HT-29 (cell line): ENCODE measurements at places on chromosomes 12 and 14. TPM values are rescaled to one million over a fixed set of nuclear protein-coding genes. Genes with fewer than 3 reads are reported as not detected.
A peak's percentile ranks its signal among the peaks of the same experiment; 100 is the strongest.

DNA sequence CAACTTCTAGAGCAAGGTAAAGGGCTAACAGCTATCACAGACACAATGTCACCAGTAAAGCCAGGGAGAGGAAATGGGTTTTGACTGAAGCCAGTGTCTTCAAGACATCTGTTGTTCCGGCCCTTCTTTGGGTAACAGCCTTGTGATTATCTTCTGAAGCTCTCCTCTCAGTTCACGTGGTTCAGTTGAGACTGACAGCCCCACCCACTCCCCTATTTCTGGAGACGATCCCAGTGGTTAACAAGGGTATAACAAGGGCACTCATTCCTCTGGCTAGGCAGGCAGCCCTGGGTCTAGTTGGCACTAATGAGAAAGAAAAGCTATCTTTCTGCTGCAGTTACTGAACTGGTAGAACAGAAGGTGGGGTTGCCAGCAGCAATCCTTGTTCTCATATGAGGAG lies 6.9 kb downstream of the GNPTAB start:
- peak; percentile 58 for DNase-seq

TAPBPL gene
- 9.6 and 11.0 TPM in 2 replicates for total RNA-seq

GRCh38 chr12:76480796-76481195 lies 78.8 kb downstream of the OSBPL8 start:
- no peak for DNase-seq

PTGDR gene
- total RNA-seq: not detected in 2 replicates

GRCh38 chr12:45093051-45093450 lies 42.2 kb upstream of the DBX2 start:
- no peak for DNase-seq

IL22 gene
- total RNA-seq: not detected in 2 replicates

- DNase-seq: no peak
Observed at GRCh38 chr14:59254911-59255545, 66.6 kb downstream of the DAAM1 start.

GRCh38 chr14:61257469-61258057 lies 23.6 kb downstream of the TMEM30B start:
- no peak for DNase-seq

RHEBL1 gene
- total RNA-seq: 1.4 and 1.7 TPM in 2 replicates

- DNase-seq: no peak
Observed at GRCh38 chr12:1174659-1175058, 183.6 kb downstream of the ERC1 start.

EEA1 gene
- total RNA-seq: 3.2 and 3.4 TPM in 2 replicates

TPPP2 gene
- total RNA-seq: not detected in 2 replicates

DNA sequence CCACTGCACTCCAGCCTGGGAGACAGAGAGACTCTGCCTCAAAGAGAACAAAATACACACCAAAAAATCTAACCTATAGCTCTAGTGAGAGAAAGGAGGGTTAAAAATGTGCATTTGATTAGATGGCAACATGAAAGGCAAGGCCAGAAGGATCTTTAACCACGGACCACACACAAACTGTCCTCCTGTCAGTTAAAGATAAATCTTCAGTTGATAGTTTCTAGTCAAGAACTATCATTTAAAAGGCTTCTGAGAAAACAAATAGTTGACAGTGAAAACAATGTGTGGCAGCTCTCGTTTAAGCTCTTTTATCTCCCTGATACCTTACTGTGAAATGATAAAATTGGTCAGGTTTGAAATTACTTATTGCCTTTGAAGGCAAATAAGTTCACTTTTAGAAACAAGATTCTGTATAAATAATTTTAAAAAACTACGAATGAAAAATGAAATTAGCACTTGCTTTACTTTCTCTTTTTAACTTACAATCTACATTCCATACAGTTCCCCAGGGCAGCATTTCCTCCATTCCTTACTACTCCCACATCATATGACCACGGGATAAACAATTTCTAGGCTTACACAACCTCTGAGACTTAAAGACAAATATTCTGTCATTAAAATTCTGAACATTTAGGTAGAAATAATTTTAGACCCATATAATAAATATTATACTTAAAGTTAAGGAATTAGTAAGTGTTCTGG lies 71.4 kb upstream of the GNPNAT1 start:
- DNase-seq: peak; percentile 1

- DNase-seq: no peak
Observed at GRCh38 chr12:19125325-19125724, 4.2 kb upstream of the PLEKHA5 start.

GRCh38 chr12:102691773-102692555 lies 211.6 kb upstream of the IGF1 start:
- no peak for DNase-seq

- no peak for DNase-seq
Observed at GRCh38 chr12:67425394-67425793, 156.2 kb downstream of the CAND1 start.

GRCh38 chr12:111434680-111435338 lies 29.1 kb downstream of the SH2B3 start:
- DNase-seq: no peak

NYNRIN gene
- total RNA-seq: 21.3 and 25.1 TPM in 2 replicates

MYF5 gene
- not detected in 2 replicates for total RNA-seq

- DNase-seq: no peak
Observed at GRCh38 chr12:96773031-96773430, 134.0 kb upstream of the NEDD1 start.

DNA sequence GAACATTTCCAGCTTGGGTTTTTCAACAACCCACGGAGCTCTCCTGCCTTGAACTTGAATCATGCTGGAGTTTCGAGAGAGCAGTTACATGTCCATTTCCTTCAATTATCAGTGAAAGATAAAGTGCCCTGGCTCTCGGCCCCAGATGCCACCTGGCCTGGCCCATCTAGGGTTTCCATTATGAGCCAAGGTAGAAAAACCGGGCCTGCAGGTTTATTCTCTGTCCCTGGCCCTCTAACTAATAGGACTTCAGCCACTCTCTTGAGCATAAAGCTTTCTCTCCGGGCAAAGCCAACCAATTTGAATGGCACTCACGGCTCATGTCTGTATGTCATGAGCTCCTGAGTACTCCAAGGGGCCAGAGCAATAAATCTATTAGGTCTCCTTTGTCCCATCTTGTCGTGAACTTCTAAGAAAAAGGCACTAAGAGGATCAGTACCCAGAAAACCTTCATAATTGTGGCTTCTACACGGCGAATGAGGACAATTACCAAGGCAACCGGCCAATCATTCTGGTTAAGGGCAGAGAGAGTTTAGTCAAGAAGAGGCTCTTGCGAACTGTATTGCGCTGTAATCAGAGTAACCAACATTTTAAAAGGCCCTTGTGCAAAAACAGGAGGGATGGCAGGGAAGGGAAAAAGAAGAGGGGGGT lies 392.3 kb downstream of the MED13L start:
- peak; percentile 61 for DNase-seq

PAX9 gene
- 1.5 and 2.7 TPM in 2 replicates for total RNA-seq

FAM90A1 gene
- total RNA-seq: not detected in 2 replicates

DNA sequence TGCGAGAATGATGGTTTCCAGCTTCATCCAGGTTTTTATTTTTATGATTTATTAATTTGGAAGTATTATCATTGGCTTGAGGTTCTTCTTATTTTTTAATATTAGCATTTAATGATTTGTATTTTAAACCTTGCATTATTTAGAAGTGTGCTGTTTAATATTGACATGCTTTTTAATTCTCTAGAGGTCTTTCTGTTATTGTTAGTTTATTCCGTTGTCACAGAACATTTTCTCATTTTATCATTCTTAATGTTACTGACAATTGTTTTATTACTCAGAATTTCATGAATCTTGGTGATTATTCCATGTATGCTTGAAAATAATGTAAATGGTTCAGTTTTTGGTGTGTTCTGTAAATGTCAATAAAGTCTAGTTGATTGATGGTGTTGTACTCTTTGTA lies 463.5 kb upstream of the NOVA1 start:
- no peak for DNase-seq

DNA sequence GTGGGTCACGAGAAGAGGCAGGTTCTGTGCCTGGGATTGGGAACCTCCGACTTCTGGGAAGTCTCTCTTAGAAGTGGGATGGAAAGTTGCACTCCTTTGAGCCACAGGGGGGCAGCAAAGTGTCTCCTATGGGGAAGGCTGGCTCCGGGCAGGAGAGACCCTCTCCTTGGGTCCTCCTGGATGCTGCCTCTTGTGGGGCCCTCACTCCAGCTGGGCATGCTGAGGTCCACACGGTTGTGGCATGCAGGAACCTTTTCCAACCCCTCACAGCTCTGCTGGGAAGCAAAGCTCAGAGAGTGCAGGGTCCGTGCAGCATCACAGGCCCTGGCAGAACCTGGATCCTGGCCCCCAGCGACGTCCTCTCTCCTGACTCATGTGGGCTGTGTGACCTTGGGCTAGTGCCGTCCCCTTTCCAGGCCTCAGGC lies 17.4 kb downstream of the SDSL start:
- peak; percentile 41 for DNase-seq

NKX2-8 gene
- not detected in 2 replicates for total RNA-seq

- DNase-seq: no peak
Observed at GRCh38 chr12:48069241-48069640, 36.6 kb downstream of the SENP1 start.

DNA sequence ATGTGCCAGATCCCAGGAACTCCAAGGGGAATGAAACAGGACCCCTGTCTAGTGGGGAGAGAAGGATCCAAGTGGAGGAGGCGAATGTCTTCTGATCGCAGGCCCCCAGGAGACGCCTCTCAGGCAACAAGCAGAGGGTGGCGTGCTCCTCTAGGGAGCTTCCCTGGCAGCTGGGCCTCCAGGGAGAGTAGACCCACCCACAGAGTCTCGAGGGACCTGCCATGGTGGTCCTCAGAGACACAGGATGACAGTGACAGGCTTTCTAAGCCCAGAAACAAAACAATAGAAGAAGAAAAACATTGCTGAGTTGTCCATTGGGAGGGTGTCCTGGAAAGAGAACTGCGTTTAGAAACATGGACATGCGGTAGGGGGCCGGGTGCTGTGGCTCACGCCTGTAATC lies 140.6 kb upstream of the MAP1LC3B2 start:
- DNase-seq: no peak

- no peak for DNase-seq
Observed at GRCh38 chr12:50537538-50537919, 32.7 kb downstream of the DIP2B start.

GRCh38 chr12:121277374-121277759 lies 19.1 kb downstream of the CAMKK2 start:
- no peak for DNase-seq

CLEC6A gene
- not detected in 2 replicates for total RNA-seq

GRCh38 chr14:50318031-50318626 lies 6.0 kb downstream of the DMAC2L start:
- peak; percentile 39 for DNase-seq

- DNase-seq: peak; percentile 35
Observed at GRCh38 chr14:55333711-55334485, 62.7 kb downstream of the FBXO34 start.

DNA sequence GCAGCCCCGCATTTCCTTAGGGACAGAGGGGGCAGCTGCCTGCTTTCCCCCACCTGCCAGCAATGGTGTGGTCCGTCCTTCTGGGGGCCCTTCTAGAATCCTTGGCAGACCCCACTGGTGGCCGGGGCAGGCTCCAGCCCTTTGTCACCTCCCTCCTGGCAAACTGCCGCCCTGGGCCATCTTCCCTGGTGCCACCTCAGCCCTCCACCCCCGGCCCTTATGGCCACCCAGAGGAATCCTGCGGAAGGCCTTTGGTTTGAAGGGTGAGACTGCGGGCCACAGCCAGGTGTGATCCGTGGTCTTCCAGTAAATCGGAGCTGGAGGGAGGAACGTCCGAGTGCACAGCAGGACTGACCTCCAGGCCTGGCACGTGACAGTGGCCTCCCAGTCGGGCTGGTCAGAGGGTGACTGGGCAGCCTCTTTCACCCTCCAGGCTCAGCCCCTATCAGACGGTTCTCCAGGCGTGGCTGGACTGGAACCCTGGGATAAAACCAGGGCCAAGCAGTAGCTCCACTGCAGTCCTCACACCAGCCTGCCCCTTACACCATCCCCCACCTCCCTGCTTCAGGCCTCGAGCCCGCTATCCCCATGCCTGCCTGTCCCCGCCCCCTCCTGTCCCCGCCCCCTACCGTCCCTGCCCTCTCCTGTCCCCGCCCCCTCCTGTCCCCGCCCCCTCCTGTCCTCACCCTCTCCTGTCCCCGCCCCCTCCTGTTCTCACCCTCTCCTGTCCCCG lies 12.4 kb downstream of the FBRSL1 start:
- DNase-seq: no peak

GRCh38 chr14:93464271-93464670 lies 33.5 kb downstream of the UNC79 start:
- no peak for DNase-seq

CMA1 gene
- not detected in 2 replicates for total RNA-seq

EIF2B2 gene
- total RNA-seq: 57.0 and 70.2 TPM in 2 replicates
